ENCODE measurements at places on chromosomes 1 and 21.

DNA sequence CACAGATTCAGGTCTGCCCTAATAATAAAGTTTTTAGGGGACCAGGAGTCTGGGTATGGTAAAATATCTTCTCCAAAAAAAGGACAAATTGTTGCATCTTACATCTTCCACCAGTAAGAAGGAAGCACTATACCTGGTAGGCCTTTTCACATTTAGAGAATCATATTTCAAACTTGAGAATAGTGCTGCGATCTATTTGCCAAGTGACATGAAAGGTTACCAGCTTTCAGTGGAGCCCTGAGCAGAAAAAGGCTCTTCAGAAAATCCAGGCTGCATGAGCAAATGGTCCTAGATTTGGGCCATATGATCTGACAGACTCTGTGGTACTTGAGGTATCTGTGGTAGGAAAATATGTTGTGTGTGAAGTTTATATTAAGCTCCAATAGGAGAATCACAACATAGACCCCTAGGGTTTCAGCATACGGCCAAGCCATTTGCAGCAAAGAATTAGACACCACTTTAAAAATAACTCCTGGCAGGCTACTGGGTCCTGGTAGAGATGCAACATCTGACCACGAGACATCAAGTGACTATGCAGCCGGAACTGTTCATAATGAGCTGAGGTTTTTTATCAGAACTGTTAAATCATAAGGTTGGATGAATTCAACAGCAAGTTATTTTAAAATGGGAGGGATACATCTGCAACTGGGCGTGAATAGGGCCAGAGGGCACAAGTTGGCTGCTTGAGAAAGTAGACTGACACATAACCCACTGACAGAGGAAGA, 38.6 kb upstream of the CCDC190 start:
- no peak for DNase-seq

DNA sequence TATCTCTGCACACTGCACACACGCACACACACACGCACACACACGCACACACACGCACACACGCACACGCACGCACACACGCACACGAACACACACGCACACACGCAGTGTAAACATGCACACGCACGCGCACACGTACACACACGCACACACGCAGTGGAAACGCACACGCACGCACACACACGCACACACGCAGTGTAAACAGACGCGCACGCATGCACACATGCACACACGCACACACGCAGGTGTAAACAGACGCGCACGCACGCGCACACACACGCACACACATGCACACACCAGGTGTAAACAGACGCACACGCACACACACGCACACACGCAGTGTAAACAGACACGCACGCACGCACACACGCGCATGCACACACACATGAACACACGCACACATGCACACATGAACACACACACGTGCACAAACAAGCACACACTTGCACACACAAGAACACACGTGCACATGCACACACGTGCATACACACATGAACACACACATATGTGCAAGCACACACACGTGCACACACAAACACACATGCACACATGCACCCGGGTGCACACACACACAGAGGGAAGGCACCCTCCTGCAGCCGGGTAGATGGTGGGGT, 45.2 kb downstream of the PRDM16 start:
- DNase-seq, result no peak

DNA sequence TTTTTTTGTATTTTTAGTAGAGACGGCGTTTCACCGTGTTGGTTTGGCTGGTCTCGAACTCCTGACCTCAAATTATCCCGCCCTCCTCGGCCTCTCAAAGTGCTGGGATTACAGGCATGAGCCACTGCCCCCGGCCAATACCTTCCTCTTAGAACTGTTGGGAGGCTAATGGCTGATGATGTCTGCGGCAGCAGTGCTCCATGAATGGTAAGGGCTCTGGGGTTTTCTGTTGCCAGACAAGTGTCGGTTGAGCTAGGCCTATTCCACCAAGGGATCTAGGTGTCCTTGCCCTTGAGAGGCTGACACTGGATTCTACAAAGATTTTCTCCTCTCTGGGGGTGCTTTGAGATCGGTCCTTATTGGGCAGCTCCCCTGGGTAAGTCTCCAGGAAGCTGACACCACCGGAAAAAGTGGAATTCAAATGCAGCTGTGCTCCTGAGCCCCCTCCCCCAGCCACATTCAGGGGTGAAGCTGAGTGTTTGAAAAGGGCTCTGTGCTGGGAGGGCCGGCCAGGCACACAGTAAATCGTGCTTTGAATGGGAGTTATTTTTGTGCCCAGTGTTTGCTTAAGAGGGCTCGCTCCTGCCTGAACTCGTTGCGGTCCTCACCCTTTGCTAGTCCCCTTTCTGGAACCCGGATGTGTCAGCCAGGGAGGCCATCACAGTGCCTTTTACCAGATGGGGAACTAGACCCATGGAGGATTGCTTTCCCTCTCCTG, 5.2 kb downstream of the SOX13 start:
- DNase-seq, result no peak

- no peak for DNase-seq
These were observed 348.7 kb upstream of the AJAP1 start for GRCh38 chr1:4305526-4306301.

- no peak for DNase-seq
These were observed 6.7 kb downstream of the PFDN2 start for GRCh38 chr1:161111117-161111516.

DNA sequence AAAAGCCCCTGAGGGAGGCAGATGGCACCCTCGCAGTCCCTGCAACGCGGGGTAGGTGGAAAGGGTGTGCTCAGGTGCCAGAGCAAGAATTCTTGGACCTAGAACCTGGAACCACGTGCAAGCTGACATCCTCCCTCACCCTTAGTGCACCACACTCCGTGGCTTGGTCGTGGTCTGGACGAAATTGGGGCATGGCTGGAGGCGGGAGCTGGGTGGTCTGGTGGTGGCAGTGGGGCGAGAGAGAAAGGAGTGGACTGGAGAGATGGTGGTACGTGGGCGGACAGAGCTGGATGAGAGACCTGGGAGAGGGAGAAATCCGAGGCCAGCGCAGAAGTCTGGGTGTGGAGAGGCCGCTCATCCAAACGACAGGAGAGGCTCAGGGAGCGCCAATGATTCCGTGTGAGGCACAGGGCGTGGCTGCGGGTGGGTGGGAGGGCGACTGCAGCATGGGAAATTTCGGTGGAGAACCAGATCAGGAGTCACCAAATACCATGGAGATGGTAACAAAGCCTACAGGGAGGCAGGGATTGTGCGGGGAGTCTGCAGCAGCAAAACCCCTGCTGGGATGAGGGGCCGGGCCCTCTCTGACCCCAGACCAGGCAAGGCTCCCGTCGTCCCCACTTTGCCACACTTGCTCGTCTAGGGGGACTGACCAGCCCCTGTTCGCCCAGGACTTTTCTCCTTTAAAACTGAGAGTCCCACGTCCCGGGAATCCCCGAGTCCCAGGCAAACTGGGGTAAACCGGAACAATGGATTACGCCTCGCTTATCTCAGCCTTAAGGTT, 31.9 kb downstream of the CDCP2 start:
- no peak for DNase-seq

DNA sequence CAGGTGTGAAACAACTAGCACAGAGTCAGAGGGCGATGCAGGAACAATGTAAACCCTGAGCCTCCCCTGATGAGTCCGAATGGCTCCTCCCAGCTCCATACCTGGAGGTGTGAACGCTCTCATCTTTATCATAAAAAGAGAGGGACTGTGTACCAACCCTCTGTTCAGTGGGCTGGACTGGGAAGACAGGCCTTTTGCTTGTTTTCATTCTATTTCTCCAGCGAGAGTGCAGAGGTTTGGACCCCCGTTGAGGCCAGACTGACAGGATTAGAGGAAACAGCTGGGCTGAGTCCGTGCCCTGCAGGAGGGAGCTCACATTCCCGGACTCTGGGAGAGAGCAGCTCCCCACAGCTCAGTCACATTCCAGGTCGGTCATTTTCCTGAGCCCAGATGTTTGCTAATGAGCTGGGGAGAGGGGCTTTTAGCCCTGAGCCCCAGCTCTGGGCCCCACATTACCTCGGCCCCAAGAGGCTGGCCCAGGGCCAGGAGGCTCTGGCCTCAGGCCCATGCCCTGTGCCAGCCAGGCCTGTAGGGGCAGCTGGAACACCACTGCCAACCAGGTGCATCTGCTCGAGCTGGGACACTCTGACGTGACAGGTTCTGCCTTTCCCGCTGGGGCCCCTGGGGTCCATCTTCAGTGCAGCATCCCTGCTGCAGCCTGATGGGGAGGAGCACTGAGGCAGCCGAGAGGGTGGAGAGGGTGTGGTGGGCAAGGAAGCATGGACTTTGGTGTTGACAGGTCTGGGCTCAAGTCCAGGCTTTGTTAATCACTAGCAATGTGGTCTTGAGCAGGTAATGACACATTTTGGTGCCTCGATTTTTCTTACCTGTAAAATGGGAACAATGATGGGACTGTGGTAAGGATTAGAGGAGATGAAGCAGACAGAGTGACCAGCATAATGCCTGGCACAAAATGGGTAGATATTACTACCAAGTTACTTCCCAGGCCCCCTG, 3.5 kb upstream of the NBL1 start:
- DNase-seq, result no peak

GRCh38 chr1:29420202-29420601, 183.9 kb downstream of the PTPRU start:
- no peak for DNase-seq

DNA sequence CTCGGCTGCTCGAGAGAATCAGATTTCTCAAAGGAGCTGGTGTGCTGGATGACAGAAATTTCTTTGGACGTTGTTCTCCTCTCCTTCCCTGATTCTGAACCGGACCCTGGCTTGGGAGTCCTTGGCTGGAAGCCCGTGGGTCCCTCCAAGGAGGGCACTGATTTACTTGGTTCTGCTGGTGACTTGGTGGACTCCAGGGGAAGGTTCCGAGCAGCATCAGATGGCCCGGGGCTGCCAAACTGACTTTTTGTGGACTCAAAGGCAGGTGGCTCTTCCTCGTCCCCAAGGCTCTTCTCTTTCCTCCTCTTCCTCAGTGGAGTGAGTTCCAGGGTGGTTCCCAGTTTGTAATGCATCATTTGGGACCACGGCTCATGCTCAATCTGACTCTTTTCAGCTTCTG, 97.9 kb upstream of the EDN2 start:
- no peak for DNase-seq

- no peak for DNase-seq
These were observed 7.9 kb upstream of the SRP9 start for GRCh38 chr1:225769687-225770086.

DNA sequence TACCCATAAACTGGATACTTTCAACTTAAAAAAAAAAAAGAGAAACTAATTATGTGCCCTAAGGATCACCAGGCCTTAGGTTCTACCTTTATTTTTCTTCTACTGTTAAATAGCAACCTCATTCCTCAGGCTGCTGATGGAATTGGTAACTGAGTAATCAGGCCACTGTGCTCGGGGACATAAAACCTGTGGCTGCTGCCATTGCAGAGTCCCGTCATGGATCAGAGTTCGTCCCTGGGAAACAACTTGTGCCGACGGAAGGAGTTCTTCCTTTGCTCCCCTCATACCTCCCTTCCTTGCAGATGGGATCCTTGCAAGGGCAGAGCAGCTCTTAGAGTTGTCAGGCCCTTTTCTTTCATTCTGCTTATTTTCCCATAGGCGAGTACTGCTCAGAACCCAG, 123.6 kb downstream of the PBX1 start:
- DNase-seq, result no peak

DNA sequence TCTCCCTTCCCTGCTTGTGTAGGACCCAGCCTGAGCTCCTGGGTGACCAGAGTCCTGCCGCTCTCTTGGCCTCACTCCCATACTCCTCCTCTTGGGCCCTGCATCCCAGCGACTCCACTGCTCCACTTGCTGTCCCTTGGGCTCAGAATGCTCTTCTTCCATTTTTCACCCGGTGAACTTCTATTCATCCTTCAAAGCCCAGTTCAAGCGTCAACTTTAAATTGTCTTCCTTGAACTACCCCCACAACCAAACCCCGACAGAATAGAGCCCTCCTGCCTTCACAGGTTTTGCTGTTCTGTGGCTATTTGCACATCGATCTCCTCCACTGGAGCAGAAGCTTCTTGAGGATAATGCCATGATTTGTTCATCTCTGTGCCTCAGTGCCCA, 215.4 kb upstream of the EDN2 start:
- DNase-seq, result no peak

DNA sequence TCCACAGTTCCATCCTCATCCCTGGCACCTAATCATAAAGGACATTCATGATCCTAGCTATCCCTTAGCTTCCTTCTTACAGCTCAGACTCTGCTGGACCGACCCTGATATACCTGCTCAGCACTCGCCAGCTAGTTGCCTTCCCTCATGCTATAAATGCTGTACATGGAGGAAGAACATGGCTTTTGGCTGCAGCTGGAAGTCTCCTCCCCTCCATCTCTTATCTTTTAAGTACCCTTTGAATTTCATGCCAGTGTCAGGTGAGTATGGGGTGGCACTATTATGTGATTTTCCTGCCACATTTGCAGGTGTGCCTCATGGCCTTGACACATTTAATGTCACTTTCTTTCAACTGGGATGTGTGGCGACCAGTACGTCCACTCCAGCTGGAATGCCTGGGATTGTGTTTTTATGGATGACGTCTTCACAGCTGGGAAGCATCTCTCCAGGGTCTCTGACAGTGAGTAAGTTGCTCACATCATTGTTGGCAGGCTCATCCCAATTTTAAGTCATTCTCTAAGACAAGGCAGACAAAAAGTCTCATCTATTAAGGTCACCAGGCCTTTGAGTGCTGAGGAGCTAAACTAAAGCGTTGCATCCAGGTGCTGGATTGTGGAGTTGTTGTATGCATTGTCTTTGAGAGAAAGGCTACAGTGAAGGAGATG, 43.4 kb downstream of the RUNX1 start:
- no peak for DNase-seq

DNA sequence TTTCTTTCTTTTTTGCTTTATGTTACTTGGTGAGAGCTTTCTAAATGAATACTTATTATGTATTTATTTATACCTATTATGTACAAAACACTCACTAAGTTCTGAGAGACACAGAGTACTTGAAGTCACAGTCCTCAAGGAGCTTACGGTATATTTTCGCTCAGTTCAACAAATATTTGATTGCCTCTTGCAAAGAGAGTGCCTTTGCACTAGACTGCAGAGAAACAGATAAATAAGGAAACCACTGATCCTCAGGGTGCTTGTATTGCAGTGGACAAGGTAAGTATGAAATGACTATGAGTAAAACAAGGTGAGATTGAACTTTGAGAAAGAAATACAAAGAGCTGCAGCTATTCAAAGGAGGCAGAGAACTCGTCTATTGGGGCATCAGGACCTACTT, 123.3 kb downstream of the C1orf21 start:
- no peak for DNase-seq
